ENCODE measurements at places on chromosomes 1 and 21.

GRCh38 chr1:12621346-12622335 is 3.6 kb upstream of the DHRS3 start:
- DNase-seq, result no peak

DNA sequence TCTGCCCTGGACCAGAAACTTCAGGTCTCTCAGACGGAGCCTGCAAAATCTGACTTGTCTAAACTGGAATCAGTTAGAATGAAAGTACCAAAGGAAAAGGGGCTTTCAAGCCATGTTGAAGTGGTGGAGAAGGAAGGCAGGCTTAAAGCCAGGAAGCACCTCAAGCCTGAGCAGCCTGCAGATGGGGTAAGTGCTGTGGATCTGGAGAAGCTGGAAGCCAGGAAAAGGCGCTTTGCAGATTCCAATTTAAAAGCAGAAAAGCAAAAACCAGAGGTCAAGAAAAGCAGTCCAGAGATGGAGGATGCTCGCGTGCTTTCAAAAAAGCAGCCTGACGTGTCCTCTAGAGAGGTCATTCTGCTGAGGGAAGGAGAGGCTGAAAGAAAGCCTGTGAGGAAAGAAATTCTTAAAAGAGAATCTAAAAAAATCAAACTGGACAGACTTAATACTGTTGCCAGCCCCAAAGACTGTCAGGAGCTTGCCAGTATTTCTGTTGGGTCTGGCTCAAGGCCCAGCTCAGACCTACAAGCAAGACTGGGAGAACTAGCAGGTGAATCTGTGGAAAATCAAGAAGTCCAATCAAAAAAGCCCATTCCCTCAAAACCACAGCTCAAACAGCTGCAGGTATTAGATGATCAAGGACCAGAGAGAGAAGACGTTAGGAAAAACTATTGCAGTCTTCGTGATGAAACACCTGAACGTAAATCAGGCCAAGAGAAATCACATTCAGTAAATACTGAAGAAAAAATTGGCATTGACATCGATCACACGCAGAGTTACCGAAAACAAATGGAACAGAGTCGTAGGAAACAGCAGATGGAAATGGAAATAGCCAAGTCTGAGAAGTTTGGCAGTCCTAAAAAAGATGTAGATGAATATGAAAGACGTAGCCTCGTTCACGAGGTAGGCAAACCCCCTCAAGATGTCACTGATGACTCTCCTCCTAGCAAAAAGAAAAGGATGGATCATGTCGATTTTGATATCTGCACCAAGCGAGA is 46.6 kb downstream of the ZBTB17 start:
- DNase-seq, result no peak

DNA sequence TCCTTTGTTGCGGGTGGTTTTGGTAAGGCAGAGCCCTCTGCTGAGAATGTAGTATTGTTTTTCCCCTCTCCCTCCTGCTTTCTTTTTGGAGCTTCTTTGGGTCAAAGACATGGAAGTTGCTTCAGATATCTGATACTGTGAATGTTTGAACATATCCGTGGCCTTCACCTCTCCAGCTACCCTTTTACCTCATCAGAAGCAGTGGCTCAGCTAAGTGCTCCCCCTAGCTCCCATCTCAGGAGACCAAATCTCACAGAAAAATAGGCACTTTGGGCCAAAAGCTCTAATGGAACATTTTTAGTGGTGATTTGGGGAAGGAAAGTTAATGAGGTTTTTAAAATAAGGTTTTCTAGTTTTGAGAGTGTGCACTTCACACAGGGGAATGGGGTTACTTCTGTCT is 6.3 kb downstream of the TMEM200B start:
- no peak for DNase-seq

GRCh38 chr1:28328228-28328648 is 602 bp upstream of the MED18 start:
- no peak for DNase-seq

DNA sequence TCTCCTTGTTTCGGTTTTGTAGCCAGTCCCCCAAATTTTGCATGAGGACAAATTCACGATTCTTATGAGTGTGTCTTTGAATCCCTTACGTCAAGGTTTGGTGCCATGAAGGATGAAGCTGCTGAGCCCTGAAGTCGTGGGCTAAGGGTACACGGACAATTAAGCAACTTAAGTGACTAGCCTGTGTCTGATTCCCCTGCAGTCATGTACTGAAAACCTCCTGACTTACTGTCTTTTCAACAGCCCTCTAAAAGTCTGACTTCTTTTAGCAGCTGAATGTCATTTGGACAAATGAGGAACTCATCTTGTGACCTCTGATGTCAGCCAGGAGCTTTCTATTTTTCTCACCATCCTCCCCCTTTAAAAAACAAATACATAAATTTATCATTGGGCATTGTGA is 27.1 kb upstream of the C1orf105 start:
- DNase-seq, result no peak

DNA sequence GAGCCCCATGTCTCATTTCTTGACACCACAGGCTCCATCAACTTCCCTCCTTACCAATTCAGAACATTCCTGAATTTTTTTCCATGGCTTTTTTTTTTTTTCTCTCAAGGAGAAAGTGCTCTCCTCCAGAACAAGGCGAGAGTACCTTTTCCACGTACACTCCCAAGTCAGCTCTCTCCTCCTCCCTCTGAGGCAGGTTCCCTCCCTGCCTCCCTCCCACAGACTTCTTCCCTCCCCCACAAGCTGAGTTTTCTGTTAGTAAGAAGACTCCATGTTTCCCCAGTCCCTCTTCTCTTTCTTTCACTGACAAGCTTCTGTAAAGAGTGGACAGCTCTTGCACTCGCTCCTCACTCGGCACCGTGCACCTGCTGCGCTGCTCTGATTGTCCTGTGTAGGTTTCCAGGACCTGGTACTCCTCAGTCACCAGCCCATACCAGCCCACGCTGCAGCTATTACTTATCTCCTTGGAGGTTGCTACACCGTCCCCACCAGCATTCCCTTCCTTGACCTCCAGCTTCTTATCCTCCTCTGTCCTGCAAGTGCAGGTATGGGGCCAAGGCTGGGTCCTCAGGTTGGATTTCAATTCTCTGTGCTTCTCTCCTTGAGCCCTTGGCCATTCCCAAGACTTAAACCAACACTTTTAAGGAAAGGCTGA is 3.8 kb downstream of the TRAF5 start:
- no peak for DNase-seq

DNA sequence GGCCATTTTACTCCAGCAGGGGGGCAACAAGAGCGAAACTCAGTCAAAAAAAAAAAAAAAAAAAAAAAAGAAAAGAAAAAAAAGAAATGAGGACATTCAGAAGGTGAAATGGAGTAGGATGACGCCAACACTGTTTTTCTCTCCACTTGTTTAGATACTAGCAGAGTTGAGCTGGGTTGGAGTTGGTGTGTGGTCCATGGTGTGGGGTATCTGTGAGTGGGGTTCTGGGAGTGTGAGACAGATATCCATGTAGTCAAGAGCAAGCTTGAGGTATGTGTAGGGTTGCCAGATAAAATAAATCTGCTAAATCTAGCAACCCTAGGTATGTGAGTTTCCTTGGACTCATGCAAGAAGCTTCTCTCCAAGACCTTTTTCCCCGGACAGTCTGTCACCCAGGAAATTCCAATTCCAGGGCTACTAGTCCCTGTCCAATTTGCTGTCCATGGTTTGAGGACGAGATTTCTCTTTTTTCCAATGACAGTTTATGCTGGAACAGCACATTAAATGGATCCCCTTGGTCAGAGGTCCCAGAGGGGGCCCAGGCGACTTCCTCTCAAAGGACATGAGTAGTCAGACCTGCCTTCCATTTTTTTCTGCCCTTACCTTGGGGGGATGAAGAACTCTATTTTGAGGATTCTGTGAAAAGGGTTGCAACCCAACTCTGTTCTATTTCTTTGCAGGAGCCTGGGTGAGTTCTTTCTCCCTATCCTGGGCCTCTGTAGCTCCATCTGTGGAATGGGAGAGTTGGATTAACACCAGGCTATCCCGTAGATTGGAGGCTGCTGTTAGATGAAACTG is 2.1 kb upstream of the FOXD2 start:
- no peak for DNase-seq

DNA sequence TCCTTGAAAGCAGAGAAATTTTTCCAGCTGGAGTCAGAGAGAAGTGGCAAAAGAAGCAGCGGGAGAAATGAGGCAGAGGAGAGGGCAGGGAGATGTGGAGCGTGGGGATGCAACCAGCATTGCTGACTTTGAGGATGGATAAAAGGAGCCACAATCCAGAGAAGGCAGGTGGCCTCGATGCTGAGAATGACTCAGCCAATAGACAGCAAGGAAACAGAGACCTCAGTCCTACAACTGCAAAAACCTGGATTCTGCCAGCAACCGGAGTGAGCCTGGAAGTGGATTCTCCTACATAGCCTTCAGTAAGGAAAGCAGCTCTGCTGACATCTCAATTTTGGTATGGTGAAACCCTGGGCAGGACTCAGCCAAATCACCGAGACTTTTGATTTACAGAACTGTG is 128.9 kb upstream of the ATP1B1 start:
- no peak for DNase-seq

- no peak for DNase-seq
Observed at GRCh38 chr1:162294015-162294414, 82.6 kb downstream of the SPATA46 start.

- DNase-seq, result no peak
Observed at GRCh38 chr1:182662121-182662890, 22.1 kb downstream of the RGS8 start.

Data from non-pigmented ciliary epithelial cell (primary cell).